ENCODE measurements at places on chromosomes 1 and 21.

DNA sequence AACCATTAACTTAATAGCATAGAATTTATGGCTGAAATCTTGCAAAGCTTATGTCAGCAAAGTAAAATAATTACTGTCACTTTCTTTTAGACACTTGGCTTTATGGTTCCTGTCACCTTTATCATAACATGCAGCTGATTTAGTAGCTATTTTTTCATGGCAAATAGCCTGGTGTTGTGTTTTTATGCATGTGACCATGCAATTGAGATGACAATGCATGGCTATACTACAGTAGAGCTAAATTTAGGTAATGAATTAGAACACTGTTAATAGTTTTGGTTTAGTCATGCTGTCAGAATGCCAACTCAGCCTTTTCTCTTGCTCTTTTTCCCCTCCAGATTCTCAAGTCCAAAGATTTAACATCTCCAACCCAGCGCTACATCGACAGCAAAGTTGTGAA lies 88.6 kb downstream of the TGFB2 start:
- no peak for DNase-seq

DNA sequence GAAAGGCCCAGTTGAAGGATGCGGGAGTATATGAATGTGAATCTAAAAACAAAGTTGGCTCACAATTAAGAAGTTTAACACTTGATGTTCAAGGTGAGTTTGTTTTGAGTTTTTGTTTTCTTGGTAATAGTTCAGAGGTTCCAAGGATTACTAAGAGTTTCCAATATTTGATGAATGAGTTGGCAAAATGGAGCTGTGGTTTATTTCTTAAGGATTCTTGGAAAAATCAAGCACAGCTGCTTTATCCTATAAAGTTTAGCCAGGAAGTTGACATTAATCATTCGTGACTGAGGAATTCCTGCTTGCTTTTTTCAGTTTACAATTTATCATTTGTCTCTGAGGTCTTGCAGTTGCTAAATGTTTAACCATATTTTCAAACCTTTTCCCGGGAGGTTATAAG lies 15.1 kb downstream of the VCAM1 start:
- peak; percentile 91 for DNase-seq

GRCh38 chr1:192160196-192160595 lies 1.9 kb downstream of the RGS18 start:
- DNase-seq, result no peak

- no peak for DNase-seq
These were observed 118.0 kb upstream of the MARK1 start for GRCh38 chr1:220409771-220410595.

DNA sequence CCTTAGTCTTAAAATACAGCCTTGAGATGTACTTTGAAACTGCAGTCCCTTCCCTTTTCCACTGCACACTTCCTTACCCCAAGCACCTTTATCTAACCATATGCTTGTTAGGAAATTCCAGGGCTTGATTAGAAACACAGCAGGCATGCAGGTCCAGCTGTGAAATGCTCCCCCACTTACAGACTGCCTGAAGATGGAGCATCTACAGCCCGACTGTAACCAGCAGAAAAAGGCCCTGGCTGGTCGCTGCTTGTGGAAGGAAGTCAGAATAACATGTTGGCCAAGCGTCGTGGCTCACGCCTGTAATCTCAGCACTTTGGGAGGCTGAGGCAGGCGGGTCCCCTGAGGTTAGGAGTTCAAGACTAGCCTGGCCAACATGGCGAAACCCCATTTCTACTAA lies 37.2 kb downstream of the VN1R5 start:
- peak; percentile 86 for DNase-seq

GRCh38 chr1:212158912-212159796 lies 123.6 kb downstream of the DTL start:
- no peak for DNase-seq
